ENCODE measurements at places on chromosomes 2 and 18.

- no peak for DNase-seq
These were observed 16.4 kb downstream of the EEF1B2 start for GRCh38 chr2:206176121-206176520.

GRCh38 chr2:97758131-97758705 is 44.8 kb downstream of the ZAP70 start:
- no peak for DNase-seq

- DNase-seq, result peak; percentile 68
These were observed 603 bp downstream of the ATAD2B start for GRCh38 chr2:23926290-23926749.

GRCh38 chr18:13464432-13465123 is 246.0 kb downstream of the LDLRAD4 start:
- no peak for DNase-seq

GRCh38 chr18:35852786-35853185 is 119.7 kb upstream of the RMP24 start:
- DNase-seq, result no peak

- no peak for DNase-seq
These were observed 440.1 kb downstream of the MTX2 start for GRCh38 chr2:176709149-176709951.

DNA sequence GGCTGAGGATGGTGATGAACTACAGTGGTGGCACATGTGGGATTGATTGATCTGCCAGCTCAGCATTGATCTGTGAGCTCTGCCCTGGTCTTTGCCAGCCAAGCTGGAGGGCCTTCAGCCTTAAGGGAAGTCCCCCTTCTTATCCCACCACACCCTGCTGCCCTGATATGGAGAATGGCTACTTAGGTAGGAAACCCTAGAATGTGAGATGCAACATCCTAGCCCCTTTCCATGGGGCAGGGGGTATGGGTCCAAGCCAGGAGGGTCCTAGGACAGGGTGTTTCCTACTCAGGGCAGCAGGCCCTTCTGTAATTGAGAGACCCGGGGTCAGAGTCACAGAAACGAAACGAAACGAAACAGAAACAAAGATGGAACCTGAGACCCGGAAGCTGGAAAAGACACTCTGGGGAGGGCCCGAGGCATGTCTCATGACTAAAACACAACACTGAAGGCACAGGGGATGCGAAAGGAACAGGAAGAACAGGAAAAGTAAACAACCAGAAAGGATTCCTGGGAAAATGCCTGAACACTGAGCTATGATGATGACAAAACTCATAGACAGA is 16.9 kb upstream of the SULT1C2 start:
- no peak for DNase-seq

DNA sequence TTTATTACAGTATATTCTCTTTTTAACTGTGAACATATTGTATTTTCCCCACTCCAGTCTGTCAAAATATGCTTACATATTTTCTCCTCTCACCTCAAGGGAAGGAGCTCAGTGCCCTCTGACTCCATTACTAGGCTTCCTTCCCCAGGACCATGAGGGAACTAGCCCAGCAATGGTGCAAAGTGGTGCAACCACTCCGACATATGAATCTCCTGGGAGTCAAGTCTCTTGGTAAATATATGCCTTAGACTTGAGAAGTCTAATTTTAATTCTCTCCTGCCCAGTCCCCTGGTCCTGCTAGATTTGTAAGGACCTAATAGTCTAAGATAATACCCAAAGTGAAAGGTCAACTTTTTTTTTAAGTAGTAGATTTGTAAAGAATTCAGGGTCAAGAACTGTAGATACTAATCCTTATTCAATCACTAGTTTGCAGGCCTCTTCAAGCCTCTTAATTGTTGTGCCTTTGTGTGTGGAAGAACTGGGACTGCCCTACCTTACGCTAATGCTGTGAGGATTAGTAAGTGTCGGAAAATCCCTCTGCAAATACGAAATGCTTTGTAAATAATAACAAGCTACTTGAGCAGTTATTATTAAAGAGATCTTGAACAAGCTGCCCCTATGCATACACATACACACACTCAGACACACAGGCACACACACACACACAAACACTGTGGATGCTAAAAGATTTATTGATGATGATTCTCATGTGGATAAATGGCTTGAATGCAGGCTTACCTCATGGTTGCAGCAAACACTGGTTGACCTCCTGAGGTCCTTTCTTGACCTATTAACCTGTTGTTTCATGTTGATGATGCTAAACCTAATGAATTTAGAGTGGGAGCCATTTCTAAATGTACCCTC is 251.2 kb upstream of the PARD3B start:
- no peak for DNase-seq

Measured in hippocampal formation (tissue), 2 donors.